ENCODE measurements at places on chromosomes 2 and 18.

GRCh38 chr2:169131587-169132512 is 62.5 kb downstream of the DHRS9 start:
- DNase-seq: peak; percentile 50

DNA sequence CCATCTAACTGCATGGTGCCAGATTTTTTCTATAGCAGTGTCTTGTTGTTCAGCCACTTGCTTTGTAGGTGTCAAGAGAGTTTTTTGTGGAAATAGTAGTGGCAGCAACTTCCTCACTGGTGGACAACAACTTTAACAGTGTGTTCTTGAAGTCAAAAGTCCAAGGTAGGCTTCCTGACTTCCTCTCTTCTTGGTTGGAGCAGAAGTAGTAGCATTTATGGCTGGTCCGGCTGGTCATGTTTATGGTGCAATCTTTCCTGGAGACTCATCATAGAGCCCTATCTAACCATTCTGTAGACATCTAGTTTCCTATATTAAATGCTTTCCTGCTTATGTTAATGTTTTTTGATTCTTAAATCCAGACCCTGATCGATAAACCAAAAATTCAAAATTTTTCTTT is 11.7 kb downstream of the GPR75 start:
- no peak for DNase-seq

DNA sequence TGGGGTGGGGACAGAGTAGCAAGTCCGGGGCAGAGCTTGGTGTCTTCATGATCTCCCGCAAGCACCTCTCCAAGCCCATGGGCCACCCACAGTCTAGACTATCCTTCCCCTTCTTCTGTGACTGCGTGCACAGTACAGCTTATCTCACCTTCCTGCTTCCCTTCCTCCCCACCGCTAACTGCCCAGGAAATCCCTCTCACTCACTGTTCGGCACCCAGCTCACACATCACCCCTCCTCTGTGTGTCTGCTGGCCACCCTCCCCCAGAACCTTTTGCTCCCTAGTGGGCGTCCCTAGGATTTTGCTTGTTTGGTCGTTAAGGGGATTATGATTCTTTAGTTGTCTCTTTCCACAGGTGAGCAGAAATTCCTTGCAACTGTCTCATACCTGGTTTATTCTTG is 31.5 kb upstream of the SMAD7 start:
- no peak for DNase-seq

DNA sequence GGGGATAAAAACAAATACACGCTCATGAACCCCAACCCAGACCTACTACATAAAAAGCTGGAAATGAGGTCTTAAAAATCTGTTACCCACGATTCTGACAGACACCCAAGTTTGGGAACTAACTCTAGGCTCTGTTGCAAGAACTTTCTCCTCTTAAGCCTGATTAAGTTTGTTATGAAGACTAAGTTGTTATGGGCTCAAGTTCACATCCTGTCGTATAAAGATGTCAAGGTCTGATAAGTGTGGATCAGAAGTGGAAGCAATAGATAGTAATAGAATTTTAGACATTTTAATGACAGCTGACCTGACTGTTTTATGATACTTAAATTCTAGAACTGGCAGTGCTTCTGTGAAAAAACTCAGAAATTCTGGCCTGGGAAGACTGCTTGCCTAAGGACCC is 43.2 kb downstream of the LPIN2 start:
- DNase-seq: no peak
